ENCODE measurements at places on chromosomes 7 and 10.
A peak's percentile ranks its signal among the peaks of the same experiment; 100 is the strongest.

GRCh38 chr7:8125680-8126444, 136.1 kb downstream of the ICA1 start:
- DNase-seq: no peak

- DNase-seq: no peak
Observed at GRCh38 chr7:155394413-155394812, 63.5 kb upstream of the EN2 start.

DNA sequence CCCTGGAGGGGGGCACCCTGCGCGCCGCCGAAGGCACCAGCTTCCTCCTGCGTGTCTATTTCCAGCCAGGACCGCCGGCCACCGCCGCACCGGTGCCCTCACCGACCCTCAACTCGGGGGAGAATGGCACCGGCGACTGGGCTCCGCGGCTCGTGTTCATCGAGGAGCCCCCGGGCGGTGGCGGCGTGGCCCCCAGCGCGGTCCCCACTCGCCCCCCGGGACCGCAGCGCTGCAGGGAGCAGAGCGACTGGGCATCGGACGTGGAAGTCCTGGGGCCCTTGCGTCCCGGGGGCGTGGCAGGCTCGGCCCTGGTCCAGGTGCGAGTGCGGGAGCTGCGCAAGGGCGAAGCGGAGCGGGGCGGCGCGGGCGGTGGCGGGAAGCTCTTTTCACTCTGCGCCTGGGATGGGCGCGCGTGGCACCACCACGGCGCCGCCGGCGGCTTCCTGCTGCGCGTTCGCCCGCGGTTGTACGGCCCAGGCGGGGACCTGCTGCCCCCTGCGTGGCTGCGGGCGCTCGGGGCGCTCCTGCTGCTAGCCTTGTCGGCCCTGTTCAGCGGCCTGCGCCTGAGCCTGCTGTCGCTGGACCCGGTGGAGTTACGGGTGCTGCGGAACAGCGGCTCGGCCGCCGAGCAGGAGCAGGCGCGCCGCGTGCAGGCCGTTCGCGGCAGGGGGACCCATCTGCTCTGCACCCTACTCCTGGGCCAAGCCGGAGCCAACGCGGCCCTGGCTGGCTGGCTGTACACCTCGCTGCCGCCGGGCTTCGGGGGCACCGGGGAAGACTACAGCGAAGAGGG, 594 bp downstream of the CNNM1 start:
- DNase-seq: no peak

DNA sequence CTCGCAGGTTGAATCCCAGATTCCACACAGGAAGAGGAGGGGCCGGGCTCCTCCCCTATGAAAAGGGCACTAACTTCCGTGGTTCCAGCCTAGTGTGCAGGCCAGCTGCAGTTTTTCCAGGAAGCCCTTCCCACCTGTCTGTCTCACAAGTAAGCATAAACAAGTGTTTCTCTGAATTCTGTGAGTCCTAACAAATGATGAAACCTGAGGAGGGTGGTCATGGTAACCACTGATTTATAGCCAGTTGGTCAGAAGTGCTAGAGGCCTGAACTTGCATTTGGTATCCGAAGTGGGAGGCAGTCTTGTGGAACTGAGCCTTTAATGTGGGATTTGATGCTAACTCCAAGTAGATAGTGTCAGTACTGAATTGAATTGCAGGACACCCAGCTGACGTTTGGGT, 54.7 kb upstream of the STEAP4 start:
- DNase-seq: no peak

DNA sequence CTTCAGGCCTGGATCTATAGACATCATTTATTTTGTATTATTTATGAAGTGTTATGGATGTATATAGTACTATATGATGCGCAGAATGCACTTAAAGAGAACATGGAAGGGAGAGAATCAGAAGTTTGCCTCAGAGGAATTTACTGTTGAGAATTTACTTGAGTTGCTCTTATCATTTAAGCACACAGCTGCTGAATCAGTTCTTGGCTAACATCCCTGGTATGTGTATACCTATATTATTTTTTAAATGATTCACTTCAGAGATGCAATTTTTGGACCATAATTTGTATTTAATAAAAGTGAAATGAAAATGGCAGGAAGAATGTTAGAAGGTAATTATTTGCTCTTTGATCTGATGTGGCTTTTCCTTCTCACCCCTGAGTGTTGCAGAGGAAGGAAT, 191.6 kb downstream of the BICC1 start:
- DNase-seq: no peak

DNA sequence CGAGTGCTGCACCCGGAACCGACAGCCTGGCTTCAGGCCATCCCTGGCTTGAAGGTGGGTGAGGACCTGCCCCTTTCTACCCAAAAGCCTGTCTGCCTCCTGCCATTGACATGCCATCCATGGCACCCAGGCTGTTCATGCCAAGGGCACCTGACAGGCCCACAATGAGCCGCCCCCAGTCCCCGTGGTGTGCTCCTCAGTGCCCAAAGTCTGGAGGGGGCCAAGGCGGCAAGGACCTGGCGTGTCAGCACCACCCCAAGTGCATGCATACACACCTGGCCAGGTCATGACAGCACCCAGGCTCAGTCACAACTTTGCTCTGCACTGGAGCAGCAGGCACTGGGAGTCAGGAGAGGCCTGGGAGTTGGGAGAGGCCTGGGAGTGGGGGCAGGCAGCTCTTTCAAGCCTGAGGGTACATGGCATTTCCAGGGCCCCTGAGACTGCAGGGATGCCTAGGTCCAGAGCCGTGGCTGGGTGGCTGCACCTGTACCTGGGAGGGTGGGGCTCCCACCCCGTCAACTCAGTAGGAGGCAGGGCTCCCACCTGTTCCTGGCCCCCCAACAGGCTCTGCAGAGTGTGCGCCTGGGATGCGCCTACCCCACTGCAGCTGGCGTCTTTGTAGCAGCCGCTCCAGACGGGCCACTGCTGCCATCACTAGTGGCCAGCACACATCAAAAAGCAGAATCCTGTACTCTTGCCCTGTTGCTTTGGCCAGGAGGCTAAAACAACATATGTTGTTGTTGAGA, 71.7 kb downstream of the ZNF467 start:
- DNase-seq: no peak

- DNase-seq: no peak
Observed at GRCh38 chr10:60555700-60556099, 166.0 kb upstream of the ANK3 start.

DNA sequence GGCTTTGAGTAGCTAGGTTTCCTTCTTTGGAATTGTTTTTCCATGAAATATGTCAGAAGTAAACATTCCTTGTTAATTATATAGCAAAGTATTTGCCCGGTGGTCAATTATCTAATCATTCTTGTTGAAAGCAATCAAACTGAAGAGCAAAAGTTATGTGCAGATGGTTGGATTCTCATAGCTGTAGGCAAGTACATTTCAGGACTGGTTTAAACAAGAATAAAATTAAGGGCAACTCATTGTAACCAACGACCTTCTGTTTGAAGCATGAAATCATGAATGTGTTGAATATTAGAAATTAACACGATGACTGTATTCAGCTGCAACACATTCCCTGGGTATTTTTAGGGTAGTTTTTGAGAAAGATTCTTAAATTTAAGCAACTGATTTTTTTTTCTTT, 61.8 kb upstream of the NMT2 start:
- DNase-seq: no peak

GRCh38 chr7:114922026-114922651, at the start of gene MDFIC:
TSS of gene MDFIC (plus strand) at chr7:114922094. CDS start at chr7:114923034, 940 bp downstream.
- peak; percentile 72 for DNase-seq

GRCh38 chr10:102416283-102416682, 2.3 kb downstream of the PSD start:
- DNase-seq: peak; percentile 56

DNA sequence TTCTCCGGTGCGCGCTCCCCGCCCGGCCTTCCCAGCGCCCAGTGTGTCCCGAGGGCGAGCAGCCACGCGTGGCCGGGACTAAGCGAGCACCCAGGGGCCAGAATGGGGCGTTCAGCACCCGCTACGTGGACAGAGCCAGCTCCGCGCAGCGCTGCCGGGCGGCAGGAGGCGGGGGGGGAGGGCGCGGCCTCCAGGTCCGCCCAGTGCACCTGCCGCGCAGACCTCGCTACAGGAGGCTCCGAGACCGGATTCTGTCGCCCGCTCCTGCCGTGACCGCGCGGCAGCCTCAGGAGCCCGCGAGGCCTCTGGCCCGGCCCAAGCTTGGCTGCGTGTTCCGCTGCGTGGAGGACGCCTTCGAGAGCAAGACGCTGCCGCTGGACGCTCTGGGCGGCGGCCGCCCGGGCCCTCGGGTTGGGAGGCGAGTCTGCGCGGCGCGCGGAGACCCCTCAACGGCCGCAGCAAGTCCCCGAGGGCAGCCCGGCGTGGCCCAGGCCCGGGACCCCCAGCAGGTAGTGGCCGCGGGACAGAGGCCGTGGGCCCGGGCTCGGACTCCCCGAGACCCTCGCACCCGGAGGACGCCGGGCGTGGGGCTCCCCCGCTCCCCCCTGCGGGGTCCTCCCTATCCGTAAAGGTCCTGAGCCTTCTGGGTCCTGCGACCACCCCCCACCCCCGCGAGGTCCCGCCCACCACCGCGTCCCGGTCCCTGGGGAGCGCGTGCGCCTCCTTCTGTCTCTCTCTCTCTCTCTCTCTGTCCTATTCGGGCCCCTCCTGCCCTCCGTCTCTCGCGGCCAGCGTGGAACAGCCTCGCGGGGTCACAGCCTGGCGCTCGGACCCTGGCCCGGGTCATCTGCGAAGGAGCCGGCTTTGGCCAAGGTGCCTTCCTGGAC, 904 bp upstream of the DPYSL4 start:
- no peak for DNase-seq

DNA sequence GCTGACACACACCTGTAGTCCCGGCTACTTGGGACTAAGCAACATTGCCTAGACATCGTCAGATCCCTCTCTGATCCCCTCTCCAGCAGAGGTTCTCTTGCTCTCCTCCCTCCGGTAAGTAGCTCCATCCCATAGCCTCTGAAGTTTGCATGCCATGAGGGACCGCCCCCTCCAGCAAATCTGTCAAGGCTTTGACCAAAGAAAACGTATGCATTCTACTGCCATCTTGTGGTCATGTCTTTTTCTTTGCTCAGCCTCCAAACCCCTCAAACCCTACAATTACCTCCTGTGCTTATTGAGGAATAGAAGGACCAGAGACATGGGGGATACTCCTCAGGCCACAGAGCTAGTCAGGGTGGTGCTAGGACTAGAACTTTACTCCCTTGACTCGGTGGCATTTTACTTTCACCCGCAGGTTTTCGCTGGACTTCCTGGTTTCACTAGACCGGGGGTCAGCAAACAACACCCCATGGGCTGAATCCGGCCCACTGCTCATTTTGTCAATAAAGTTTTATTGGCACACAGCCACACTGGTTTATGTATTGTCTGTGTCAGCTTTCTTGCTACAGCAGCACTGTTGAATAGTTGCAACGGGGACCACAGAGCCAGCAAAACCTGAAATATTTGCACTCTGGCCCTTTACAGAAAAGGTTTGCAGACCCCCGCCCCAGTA, 202.6 kb upstream of the FOXK1 start:
- DNase-seq: no peak

GRCh38 chr7:148849393-148850098, 34.5 kb downstream of the EZH2 start:
- DNase-seq: no peak

DNA sequence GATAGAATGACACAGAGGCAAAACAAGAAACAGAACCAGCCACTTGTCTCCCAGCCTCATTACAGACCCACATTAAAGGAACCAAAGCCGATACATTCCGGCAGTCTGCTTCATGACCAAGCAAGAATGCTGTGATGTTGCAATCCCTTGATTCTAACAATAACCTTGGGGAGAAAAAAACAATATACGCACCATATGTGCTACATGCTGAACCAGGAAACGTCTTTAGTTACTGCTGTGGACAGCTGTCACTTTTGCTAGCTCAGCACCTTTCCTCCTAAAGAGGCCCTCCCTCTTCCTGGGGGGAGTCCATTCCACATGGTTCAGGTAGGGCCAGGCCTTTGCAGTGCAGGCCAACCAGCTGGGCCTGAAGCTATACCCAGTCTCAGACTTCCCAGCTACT, 79.1 kb downstream of the PRTFDC1 start:
- DNase-seq: no peak

- no peak for DNase-seq
Observed at GRCh38 chr7:138023618-138024342, 21.9 kb upstream of the CREB3L2 start.

DNA sequence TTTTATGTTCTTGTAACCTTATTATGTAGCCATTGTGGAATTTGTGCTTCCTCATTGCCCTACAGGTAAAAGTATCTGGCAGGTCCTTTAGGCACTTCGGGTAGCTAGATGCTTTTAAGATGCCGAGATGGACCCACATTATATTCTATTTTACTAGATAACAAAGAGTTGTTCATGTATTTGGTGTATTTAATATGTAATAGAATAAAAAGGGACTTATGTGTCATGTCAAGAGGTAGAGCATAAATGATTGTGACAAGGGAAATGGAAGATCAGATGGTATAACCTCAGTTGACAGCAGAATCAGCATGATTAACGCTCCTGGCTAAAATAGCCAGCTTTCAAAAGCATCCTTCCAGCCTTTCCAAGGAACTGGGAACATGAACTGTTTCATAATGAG, 50.6 kb downstream of the NPY start:
- DNase-seq: no peak

DNA sequence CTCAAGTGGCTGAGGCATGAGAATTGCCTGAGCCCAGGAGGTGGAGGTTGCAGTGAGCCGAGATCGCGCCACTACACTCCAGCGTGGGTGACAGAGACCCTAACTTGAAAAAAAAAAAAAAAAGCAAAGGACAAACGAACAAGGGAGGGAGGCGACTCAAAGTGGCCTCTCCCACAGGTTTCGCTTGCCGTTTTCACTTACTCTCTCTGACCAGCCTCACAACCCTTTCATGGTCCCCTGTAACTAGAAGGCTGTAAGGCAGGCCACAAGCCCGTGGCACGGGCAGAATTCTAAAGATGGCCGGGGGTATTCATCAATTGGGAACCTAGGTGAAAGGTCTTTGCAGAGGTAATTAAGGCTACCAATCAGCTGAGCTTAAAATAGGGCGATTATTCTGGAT, 25.5 kb downstream of the GNA12 start:
- no peak for DNase-seq

DNA sequence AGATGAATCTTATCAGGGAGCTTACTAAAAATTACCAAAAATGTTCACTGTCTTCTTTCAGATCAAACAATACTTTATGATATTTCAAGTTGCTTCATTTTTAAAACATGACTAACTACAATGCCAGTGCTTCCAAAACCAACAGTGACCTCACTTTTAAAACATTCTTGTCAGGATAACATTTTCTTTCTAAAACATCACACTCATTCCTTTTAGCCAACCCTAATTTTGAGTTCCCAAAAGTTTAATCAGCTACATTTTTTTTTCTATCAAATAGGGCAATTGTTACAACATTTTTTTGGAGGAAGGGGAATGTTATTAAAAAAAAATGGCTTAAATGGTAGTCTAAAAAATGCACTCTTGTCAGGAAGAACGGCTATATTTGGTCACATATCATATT, 37.3 kb downstream of the RTKN2 start:
- DNase-seq: no peak

- no peak for DNase-seq
Observed at GRCh38 chr7:65992526-65992925, 10.5 kb upstream of the GUSB start.

GRCh38 chr7:103314852-103315251, 17.6 kb downstream of the PMPCB start:
- DNase-seq: no peak

All from sigmoid colon (tissue), 7 donors.